ENCODE measurements at places on chromosomes 11 and 22.

GRCh38 chr22:37416389-37416788 is 10.9 kb downstream of the ELFN2 start:
- DNase-seq = no peak

- DNase-seq = no peak
Measured at GRCh38 chr11:62133328-62134065, 9.7 kb downstream of the INCENP start.

GRCh38 chr11:21811572-21811971 is 381.3 kb upstream of the ANO5 start:
- peak; percentile 73 for DNase-seq

DNA sequence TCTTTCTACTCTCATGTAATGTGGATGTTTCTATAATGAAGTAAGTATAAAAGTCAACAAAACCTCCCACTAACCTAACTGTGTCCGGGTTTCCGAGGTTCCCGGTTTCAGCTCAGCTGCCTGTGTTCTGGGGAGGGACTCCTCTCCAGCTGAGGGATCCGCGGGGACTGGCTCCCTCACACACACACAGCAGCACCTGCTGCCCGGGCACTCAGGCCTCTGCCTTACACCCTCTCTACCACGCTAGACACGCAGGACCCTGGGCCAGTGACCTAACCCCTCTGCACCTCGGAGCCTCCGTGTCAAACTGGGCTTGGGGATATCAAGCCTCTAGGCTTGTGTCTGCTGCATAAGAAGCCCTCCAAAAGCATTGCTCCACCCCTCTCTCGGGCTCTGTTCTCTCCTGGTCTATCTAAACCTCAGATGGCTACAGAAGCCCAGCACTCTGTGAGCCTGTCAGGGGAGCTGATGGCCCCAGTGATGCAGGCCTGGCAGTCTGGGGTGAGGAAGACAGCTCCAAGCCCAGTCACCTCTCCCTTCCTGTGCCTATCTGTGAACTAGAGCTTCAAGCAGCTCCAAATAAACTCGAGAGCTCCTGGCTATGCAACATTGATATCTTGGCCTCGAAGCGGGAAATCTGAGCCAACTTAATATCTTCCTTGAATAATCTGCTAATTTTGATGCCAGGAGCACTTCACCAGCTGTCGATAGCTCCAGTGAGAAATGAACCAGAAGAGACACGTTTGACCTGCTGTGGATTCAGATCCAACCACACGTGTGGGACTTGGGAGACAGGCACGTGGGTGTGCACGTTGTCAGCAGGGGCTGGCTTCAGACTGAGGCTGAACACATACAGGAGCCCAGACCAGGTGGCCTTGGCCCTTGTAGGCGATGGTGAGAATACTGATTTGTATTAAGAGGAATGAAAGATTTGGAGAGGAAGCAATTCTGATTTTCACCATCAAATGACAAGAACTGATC is 232.7 kb upstream of the B3GAT1 start:
- no peak for DNase-seq

DNA sequence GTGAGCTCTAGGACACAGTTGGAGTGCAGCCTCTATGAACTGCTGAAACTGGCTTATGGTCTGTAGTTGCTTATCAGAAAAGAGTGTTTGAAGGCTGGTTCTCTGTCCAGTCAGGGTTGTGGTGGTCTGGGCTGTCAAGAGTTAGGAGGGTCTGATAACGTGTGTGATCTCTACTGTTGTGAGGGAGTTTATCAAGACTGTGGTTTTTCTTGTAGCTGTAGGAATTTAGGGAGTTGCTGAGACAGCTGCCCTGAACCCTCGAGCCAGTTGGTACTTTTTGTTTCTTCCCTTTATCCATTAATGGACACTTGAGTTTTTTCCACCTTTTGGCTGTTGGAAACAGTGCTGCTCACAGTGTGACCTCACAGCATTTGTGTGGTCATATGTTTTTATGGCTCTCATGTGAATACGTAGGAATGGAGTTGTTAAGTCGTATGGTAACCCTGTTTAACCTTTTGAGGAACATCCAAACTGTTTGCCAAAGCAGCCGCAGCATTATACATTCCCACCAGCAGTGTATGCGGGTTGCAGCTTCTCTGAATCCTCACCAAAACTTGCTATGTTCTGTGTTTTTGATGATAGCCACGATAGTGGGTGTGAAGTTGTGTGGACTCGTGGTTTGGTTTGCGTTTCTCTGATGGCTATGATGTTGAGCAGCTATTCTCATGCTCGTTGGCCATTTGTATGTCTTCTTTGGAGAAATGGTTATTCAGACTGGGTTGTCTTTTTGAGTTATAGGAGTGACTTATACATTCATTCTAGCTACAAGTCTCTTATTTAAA is 20.9 kb upstream of the DGCR8 start:
- no peak for DNase-seq

GRCh38 chr11:45091563-45092403 is 54.7 kb upstream of the PRDM11 start:
- DNase-seq = peak; percentile 86

GRCh38 chr22:20319745-20320658 is at the start of gene DGCR6L:
TSS of gene DGCR6L (minus strand) at chr22:20320060. CDS start at chr22:20319988, 72 bp downstream.
- DNase-seq = peak; percentile 95

- no peak for DNase-seq
Measured at GRCh38 chr22:50471197-50471847, 3.5 kb downstream of the SBF1 start.

DNA sequence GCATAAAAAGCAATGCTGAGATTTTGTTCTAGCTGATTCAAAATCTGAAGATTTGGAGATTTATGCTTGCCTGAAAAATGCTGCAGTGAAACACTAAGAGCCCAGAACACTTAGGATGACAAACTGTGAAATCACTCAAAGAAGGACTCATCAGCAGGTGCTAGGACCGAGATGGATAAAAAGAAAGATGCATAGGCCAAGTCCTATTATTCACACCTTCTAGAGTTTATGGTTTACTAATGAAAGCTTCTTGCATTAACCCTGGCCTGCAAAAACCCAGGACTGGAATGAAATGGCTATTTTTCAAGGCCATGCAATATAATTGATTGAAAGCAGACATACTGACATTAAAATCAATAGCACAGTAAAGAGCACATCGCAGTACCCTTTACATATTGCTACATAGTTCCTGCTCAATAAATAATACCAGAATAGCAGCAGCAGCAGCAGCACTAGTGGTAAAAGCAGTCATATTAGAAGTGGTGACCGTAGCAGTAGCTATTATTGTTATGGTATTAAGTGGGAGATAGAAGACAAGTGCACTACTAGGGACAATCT is 161.7 kb downstream of the RAB38 start:
- no peak for DNase-seq

GRCh38 chr11:112810951-112811350 is 150.3 kb upstream of the NCAM1 start:
- DNase-seq = no peak

- DNase-seq = no peak
Measured at GRCh38 chr11:13119941-13120520, 110.9 kb downstream of the RASSF10 start.

DNA sequence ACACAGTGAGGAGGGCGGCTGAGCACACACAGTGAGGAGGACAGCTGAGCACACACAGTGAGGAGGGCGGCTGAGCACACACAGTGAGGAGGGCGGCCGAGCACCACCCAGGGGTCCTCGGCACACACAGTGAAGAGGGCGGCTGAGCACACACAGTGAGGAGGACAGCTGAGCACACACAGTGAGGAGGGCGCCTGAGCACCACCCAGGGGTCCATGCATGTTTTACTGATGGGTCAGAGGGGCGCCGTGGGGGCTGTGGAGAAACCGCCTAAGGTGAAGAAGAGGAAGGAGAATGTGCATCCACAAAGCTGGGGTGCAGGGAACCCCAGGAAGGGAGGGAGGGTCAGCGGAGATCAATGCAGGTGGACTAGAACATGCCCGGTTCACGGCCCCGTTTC is 461.8 kb downstream of the BRD1 start:
- DNase-seq = no peak

GRCh38 chr11:68956142-68956541 is 24.6 kb downstream of the MRGPRD start:
- DNase-seq = peak; percentile 77

- no peak for DNase-seq
Measured at GRCh38 chr11:384511-384910, 9.5 kb upstream of the PKP3 start.

DNA sequence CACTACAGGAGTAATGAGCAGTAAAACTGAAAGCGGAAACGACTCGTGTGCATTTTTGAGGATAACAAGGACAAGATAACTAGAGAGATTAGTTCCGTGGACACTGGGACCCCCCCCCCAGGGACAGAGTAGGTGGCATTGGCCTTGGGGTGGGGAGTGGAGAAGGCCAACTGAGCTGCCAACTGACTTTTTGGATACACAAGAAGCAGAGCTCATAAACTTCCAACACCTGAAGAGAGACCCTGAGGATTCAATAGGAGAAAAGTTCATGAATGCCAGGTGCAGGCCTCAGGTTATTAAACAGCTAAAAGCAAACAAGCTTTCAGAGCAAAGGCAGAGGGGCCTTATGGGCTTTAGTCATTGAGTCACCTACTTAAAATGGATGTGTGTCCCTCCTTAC is 17.6 kb upstream of the PRSS23 start:
- DNase-seq = no peak

DNA sequence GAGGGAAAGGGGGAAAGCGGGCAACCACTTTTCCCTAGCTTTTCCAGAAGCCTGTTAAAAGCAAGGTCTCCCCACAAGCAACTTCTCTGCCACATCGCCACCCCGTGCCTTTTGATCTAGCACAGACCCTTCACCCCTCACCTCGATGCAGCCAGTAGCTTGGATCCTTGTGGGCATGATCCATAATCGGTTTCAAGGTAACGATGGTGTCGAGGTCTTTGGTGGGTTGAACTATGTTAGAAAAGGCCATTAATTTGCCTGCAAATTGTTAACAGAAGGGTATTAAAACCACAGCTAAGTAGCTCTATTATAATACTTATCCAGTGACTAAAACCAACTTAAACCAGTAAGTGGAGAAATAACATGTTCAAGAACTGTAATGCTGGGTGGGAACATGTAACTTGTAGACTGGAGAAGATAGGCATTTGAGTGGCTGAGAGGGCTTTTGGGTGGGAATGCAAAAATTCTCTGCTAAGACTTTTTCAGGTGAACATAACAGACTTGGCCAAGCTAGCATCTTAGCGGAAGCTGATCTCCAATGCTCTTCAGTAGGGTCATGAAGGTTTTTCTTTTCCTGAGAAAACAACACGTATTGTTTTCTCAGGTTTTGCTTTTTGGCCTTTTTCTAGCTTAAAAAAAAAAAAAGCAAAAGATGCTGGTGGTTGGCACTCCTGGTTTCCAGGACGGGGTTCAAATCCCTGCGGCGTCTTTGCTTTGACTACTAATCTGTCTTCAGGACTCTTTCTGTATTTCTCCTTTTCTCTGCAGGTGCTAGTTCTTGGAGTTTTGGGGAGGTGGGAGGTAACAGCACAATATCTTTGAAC is 6.8 kb downstream of the MALAT1 start:
- DNase-seq = peak; percentile 30

DNA sequence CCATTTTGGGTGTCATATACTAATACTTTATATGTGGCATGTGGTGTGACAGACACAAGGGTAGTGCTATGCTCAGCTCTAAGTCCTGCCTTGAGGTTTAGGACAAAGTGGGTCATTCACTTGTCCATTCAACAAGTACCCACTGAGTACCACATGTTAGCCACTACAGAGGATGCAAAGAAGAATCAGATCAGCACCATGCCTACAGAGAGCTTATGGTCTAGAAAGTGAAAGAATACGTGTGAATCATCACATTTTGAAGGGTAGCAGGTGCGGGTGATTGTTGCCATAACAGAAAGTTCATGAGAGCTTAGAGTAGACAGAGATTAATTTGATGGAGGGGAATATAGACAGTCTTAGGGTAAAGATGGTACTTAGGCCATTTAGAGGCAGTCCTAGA is 18.3 kb downstream of the CLMP start:
- DNase-seq = no peak

DNA sequence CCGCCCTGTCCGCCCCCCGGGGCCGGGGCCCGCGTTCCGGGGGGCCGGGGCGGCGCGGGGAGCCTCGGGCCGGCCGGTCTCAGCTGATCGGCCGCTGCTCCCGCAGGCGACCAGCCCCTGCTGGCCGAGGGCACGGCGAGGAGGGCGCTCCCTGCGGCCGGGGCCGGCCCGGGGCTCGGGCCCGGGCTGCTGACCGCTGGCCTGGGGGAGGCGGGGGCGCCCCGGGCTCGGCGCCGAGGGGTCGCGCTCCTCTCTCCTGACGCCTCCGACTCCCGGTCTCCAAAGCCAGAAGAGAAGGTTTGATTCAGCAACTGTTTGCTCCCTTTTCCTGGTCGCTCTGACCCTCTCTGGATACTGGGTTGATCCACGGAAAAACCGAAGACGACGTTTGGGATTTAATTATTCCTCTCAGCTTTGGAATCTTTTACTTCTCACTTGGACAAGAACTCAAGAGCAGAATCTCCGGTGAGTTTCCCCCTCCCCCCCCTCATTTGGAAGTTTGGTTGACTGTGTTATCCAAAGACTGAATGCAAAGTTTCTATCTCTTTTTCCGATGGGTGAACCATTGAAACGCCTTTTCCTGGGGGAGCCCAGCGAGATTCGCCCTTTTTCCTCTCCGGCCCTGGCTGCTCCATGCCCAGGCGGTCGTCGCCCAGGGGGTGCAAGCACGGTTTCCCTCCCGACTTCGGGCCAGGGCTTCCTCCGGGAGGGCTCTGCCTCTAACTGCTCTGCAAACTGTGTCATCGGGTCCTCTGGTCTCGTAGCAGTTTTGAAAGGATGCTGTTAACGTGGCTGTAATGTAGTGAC is 725 bp downstream of the KDM2A start:
- DNase-seq = no peak

GRCh38 chr11:61056571-61056970 is 45.7 kb upstream of the CD5 start:
- no peak for DNase-seq

- no peak for DNase-seq
Measured at GRCh38 chr11:23976426-23976825, 520.4 kb upstream of the LUZP2 start.

DNA sequence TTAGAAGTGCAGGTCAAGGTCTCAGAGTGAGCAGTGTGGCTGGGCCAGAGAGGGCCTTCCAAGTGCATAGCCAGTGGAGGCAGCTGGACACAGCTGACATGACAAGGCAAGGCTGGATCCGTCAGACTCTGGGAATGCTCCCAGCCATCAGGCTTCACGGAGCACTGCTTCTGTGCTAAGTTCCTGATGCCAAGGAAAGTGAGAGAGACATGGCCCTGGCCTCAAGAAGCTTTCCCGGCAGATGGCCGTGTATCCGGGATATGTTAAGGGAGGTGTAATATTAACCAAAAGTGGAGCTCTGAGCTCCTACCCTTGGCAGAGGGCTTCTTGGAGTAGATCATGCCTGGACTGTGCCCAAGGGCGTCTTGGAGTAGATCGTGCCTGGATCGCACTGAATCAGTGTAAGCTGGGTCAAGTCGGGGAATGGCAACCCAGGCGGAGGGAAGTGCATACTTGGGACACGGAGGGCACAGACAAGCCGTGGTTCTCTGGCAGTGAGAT is 7.4 kb upstream of the EFCAB6 start:
- no peak for DNase-seq
